IgD-negative memory B cell (primary cell): ENCODE measurements at places on chromosomes 2 and 18. TPM values are rescaled to one million over a fixed set of nuclear protein-coding genes. Genes with fewer than 3 reads are reported as not detected.

METAP1D gene
- 3.6 TPM for polyA plus RNA-seq

HOXD9 gene
- not detected for polyA plus RNA-seq

PLCD4 gene
- polyA plus RNA-seq, result 0.40 TPM

COL4A3 gene
- polyA plus RNA-seq, result 6.2 TPM

CNTNAP5 gene
- polyA plus RNA-seq, result not detected

UGT1A4 gene
- not detected for polyA plus RNA-seq

PRKAG3 gene
- polyA plus RNA-seq, result not detected

GALNT13 gene
- not detected for polyA plus RNA-seq

TMEM178A gene
- polyA plus RNA-seq, result not detected

IMPACT gene
- 9.2 TPM for polyA plus RNA-seq

GAL3ST2 gene
- polyA plus RNA-seq, result not detected
